ENCODE measurements at places on chromosomes 3 and 15. TPM values are rescaled to one million over a fixed set of nuclear protein-coding genes. Genes with fewer than 3 reads are reported as not detected.

The PSTPIP1 gene
- total RNA-seq, result 169 TPM

The POPDC2 gene
- total RNA-seq, result 0.94 TPM

The ARMC8 gene
- total RNA-seq, result 39.8 TPM

The TMEM212 gene
- not detected for total RNA-seq

The IMPG2 gene
- 0.05 TPM for total RNA-seq

GRCh38 chr3:136925425-136926190 lies 32.2 kb upstream of the IL20RB start:
- no peak for DNase-seq

- no peak for DNase-seq
These were observed 462.7 kb downstream of the PLOD2 start for GRCh38 chr3:145698250-145698649.

- no peak for DNase-seq
These were observed 78.8 kb downstream of the TLE3 start for GRCh38 chr15:70018646-70019600.

- DNase-seq, result no peak
These were observed 431 bp upstream of the YEATS2 start for GRCh38 chr3:183697123-183697609.

DNA sequence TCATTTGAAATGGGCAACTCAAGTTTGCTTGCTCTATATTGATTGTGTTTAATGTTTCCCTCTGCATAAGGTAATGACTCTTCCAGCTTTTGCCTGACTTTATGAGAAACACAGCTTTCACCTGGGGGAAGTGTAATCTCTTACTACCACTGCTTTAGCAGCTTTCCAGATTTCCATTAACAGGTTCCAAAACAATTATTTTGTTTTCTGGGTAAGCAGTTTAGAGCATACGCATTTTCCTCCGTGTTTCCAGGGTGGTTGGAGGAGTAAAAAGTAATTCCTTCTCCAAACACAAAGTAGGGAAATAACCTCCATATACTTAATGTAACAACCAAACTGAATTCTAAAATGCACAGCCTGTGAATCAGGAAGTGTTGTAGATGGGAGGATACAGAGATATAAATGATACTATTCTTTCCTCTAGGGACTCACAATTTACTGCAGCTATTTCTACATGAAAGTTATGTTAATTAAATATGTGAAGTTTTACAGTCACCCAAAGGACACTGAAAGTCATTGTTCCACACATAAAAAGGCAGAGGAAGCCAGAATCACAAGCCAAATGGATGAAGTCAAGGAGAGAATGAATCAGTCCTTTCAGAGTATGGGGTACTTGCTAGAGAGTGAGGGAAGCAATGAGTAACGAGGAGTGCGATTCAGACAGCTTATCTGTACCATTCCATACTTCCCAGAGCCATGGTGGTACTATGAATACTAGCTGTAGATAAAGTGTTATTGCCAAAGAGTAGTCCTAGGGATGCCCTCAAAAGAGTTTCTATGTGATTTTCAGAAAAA lies 16.6 kb downstream of the ST3GAL6 start:
- no peak for DNase-seq

DNA sequence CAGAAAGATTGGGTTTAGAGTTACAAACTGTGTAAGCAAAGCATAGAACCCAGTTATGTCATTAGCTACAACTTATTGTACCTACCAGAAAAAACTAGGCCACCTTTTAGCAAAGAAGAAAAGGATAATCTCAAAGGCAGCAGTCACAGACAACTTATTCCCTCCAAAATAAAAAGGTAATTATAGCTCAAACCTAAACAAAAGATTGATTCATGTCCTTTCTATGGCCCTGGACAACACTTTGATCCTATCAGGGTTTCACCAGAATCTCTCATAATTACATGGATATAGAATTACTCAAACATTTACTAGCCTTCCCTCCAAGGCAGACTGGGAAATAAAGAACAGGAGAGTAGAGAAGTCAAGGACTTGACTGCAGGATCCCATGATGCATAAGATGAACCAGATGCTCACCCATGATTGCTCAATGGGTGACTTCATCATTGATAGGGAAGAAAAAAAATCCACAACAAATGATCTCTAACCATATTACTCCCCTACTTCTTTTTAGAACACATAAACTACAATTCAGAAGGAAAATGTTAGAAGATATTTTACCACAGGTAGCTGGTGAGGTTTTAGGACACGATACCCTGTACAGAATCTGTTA lies 17.4 kb downstream of the DET1 start:
- DNase-seq, result no peak

GRCh38 chr3:59482684-59483083 lies 432.9 kb upstream of the CFAP20DC start:
- DNase-seq, result no peak
